ENCODE measurements at places on chromosomes 5 and 9.

DNA sequence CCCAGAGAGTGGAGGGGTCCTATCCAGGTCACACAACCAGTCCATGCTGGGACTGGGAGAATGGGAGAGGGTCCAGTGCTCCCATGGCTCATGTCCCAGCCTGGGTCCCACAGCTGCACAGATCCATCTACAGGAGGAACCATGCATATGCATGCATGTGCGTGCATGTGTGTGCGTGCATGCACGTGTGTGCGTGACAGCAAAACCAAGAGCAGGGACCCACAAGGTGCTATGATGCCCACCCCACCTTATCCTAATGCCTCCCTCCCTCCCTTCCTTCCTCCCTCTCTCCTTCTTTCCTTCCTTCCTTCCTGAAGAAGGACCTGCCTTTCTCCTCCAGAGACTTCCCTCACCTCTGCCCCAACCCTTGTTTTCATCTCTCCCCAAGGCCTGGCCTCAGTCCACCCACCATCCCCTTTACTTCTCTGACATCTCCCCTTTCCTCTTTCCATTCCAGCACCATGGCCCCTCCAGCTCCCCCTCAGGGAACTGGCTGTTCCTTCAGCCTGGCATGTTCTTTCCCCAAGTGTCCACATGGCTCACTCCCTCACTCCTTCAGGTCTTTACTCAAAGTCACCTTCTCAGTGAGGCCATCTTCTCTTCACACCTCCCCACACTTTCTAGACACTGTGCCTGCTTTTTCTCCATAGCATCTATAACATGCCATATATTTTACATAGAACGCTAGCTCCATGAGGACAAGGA is 21.8 kb downstream of the AQP7 start:
- DNase-seq: no peak

- DNase-seq: no peak
Measured at GRCh38 chr9:113894166-113894565, 18.1 kb downstream of the ZNF618 start.

- DNase-seq: no peak
Measured at GRCh38 chr9:114141553-114142402, 13.6 kb upstream of the COL27A1 start.

DNA sequence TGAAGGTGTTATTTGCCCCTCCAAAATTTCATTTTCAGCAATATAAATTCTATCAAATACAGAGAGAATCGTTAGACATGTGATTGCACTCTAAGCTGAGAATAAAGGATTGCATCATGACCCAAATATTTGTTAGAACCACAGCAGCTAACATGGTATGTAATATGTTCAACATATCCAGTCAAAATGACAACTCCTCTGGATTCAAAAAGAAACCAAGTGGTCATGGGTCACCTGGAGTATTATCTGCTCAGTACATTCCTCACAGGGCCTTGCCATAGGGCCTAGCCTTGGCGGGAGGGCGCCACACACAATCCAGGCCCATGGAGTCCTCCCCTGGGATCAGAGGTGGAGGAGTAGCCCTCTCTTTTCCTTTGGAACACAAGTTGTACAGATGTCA is 179.2 kb downstream of the HSD17B3 start:
- DNase-seq: no peak

- no peak for DNase-seq
Measured at GRCh38 chr5:59615272-59615671, 278.3 kb downstream of the PDE4D start.

- DNase-seq: peak; percentile 46
Measured at GRCh38 chr5:132500931-132501628, 10.5 kb upstream of the IRF1 start.

GRCh38 chr5:123371575-123372179 is 51.5 kb downstream of the CEP120 start:
- peak; percentile 1 for DNase-seq

DNA sequence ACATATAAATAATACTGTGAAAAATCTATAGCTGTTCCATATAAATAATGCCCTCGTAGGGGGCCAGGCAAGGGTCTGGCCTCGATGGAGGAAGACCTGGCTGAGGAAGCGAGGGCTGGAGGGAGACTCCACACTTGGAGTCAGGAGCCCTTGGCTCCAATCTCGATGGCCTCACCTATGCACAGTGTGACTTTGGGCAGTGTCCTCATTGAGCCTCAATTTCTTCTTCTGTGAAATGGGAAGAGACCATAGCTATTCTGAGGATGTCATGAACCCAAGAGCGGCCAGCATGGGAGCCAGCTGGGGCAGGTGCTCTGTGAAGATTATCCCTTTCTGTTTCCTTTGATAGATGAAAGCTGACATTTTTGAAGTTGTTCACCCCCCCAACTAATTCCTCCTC is 24.8 kb downstream of the ANGPTL2 start:
- DNase-seq: no peak
